Hematopoietic multipotent progenitor cell treated with erythropoietin and hydrocortisone succinate and interleukin-3 and kit ligand, for 15 days (in vitro differentiated cells): ENCODE measurements at places on chromosomes 12 and 14.

- no peak for DNase-seq
Observed at GRCh38 chr12:70317781-70318180, 48.3 kb upstream of the KCNMB4 start.

DNA sequence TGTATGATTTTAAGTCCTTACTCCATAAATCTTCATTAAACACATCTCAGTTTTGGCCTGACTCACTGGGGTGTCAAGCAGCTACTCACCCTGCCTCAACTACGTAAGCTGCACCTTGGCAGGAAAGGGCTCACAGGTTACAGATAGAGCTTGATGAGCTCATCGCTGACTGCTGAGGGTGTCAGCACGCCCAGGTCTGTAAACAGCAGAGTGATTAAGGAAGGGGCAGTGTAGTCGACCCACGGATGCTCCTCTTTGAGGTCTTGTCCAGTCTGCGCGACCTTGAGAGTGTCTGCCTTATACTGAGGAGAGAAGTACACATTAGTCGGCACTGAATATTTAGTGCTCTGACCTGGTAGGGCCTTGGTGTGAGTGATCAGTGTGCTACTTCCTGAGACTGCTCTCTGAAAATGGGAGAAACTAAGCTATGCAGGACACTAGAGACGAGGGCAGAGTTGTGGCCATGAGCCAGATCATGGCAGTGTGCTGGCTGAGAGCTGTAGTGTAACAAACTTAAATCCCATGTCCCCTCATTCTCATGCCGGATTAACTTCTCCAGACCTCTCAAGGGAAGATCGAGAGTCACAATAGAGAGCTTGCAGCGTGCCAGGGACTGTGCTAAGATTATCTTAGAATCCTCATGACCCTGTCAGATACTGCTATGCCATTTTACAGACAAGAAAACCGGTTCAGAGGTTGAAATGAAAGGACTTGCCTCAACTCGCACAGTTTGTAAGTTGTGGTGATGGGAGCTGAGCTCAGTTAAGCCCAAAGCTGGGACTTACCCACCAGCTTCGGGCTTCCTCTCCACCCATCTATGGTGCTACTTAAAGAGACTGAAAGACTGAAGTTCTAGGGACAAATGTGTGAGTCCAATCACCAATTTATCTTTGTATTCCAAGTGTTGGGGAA lies 11.6 kb downstream of the EIF2B1 start:
- no peak for DNase-seq

DNA sequence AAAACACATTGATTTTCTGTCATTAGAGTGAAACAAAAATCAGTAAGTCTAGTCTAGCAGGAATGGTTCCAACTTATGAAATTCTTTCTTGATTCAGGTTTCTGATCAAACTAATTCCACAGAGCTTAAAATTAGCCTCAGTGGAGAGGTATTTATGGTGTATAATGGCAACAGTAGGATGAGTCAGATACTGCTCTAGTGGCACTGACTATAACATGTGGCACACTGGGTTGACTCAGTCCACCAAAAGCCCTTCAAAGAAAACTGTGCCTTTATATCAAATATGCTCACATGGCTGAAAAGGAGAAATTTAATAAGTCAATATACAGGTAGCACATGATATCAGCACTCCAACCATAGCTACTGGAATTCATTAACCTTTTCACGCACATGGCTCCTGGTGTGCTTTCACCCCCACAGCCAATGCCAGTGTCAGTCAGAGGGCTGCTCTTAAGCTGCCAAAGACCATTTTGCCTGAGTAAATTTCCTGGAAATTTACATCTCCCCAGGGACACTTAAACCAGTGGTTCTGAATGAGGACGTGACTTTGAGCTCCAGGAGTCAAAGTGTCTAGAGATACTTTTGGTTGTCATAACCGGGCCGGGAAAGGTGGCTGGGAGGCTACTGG lies 21.7 kb upstream of the CATSPERB start:
- no peak for DNase-seq

GRCh38 chr14:68458840-68459469 lies 333.9 kb downstream of the ZFP36L1 start:
- DNase-seq, result no peak

GRCh38 chr14:70020352-70021170 lies 141.3 kb downstream of the SMOC1 start:
- no peak for DNase-seq

DNA sequence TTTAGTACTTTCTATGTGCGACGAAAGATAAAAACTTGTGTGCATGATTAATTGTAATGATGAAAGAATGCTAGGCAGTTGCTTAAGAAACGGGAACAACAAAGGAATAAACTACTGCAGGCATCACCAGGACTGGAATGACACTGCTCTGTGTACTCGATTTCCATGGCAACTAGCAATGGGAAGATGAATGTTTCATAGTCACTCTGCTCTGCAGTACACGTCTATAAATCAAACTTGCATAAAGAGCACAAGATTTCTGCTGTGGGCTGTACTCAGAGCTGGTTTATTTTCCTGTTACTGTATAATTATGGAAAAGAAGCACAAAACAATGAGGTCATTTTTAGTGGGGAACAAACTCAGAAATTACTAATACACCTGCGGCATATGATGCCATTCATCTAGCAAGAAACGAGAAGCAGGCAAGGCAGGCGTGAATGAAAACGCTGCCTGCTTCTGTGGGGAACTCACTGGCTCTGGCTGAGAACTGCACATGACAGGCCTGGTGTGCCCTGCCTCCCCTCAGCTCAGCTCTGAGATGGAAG lies 41.8 kb downstream of the EFCAB11 start:
- no peak for DNase-seq
